ENCODE measurements at places on chromosomes 5 and 9. TPM values are rescaled to one million over a fixed set of nuclear protein-coding genes. Genes with fewer than 3 reads are reported as not detected.

DNA sequence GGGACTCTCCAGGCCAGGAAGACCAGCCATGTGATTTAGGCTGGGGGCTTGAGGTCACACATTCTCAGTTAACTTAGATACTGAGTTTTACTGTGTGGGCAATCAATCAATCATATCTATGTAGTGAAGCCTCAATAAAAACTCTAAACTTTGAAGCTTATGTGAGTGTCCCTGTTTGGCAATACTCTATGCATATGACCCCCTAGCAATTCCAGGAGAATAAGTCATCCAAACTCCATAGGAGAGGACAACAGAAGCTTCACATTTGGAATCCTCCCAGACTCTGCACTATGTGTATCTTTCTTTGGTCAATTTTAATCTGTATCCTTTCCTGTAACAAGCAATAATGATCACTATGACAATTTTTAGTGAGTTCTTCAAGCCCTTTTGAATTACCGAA is 216.8 kb upstream of the RGMB start:
- no peak for DNase-seq

Gene GFI1B
- not detected for total RNA-seq

DNA sequence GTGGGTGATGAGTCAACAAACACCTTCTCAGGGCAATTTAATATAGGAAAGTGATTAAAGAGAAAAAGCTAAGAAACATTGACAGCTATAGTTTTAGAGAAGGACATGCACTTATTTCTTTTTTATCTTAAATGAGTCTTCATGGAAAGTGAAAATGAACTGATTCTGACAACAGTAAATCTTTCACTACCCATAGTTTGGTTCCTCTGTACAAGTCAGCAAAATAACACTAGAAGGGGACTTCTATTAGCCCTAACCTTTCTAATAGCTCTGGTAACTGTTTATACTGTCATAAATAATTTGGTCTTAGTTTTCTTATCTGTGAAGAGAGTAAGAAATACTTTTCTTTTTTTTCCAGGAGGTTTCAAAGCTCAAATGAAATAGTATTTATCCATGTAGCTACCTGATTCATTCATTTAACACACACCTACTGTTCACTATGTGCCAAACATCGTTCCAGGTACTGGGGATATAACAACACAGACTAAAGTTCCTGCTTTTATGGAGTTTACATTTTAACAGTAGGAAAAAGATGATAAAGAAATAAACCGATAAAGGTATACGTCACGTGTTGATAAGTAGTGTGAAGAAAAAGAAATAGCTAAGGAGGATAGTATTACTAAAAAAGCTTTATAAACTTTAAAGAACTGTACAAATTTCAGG is 148.2 kb downstream of the PCSK1 start:
- no peak for DNase-seq

DNA sequence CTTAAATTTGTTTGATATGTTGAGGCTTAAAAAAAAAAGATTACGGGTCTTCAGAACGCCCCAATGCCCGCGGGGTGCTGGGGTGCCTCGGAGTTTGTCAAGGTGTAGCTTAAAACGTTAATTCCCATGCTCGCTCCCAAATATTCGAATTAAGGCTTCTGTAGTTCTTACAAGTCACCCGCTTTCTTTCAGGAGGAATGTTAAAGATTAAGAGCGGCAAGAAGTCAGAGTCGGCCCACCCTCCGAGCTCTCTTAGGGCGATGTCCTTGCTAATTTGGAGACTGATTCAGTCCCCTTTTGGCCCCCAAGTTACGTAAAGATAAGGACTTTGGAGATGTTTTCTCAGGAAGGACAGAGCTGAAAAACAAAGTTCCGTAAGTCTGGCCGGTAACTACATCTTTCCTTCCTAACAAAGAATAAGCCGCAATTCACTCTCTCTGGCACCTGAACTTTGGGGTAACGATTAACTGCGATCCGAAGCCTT is 746 bp upstream of the NPM1 start:
- DNase-seq = no peak

DNA sequence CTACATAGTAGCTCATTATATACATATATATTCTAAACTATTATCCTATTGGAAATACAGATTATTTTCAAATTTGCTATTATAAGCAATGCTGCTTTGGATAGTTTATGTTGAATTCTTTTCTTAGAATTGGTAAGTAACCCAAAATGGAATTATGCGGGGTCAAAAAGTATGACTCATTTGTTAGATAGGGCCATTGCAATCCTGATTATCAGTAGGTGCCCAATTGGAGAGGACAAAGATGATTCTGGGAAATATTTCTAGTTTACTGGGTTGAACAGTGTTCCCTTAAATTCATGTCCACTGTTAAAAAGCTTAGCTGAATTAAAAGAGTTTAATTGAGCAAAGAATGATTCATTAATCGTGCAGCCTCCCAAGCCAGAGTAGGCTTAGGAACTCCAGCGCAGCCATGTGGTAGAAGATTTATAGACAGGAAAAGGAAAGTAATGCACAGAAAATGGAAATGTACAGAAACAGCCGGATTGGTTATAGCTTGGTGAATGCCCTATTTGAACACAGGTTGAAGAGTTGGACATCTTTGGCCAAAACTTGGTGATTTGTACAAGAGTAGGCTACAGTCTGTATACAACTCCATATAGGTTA is 81.8 kb downstream of the GDNF start:
- DNase-seq = no peak

DNA sequence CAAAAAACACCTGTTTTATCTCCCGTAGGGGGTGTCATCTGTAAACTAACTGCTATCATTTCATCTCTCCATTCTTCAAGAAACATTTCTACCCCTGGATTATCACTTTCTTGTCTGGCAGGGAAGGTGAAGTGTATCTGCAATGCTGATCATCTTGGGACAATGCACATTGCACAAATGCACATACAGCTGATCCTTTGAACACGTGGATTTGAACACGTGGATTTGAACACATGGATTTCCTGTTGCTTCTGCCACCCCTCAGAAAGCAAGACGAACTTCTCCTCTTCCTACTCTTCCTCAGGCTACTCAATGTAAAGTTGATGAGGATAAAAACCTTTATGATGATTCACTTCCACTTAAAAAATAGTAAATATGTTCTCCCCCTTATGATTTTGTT is 147.4 kb upstream of the PRLR start:
- DNase-seq = no peak

- no peak for DNase-seq
These were observed 4.5 kb upstream of the SEMA6A start for GRCh38 chr5:116579144-116579543.

All from activated CD8-positive, alpha-beta memory T cell treated with anti-CD3 and anti-CD28 coated beads, Interleukin-2, amount 10 ng/mL, durations not matched to agents 7 days and 5 days (primary cell).